Activated gamma-delta T cell treated with Interleukin-2 at 50 U/mL for 16 hours (primary cell): ENCODE measurements at places on chromosomes 11 and 22.

GRCh38 chr11:70132641-70133040 lies 54.5 kb downstream of the ANO1 start:
- DNase-seq: no peak

DNA sequence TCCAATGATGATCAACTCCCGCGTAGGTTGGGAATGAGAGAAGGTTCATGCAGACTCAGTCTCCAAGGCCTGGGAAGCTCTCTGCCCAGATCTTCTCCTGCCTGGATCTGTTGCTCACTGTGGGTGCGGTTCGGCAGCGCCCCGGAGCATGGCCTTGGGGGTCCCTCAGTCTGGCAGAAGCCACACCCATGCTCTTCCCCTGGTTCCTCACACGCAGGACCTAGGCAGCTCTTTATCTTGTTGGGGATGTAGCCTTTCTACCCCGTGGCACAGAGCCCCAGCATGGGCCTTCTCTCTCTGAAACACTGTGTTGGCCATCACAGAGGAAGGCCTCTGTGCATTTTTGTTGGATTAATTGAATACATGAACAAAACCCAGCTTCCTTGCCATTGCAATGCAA lies 1461.6 kb downstream of the BRD1 start:
- no peak for DNase-seq

GRCh38 chr11:83069441-83070043 lies 2.2 kb downstream of the RAB30 start:
- no peak for DNase-seq

DNA sequence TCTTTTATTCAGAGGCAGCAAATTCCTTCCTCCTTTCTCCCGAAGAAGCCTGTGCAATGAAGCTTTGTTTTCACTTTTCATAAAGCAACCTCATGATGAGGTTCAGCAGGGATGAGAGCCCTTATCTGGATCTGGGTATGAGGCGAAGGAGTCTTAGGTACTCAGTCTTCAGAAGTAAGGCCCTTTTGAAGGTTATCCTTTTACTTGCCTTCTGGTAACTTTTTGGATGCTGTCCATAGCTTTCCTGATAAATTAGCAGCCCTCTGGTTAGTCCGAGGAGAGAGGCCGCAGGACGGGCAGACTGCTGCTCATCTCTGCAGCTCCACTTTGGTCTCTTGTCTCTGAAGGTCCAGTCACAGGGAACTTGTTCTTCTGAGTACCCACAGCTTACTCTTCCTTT lies 1.1 kb downstream of the TRIM22 start:
- no peak for DNase-seq

- DNase-seq: no peak
These were observed 236.6 kb downstream of the GRIK4 start for GRCh38 chr11:120747850-120748814.

- no peak for DNase-seq
These were observed 36.5 kb downstream of the LRRC74B start for GRCh38 chr22:21082248-21082647.

DNA sequence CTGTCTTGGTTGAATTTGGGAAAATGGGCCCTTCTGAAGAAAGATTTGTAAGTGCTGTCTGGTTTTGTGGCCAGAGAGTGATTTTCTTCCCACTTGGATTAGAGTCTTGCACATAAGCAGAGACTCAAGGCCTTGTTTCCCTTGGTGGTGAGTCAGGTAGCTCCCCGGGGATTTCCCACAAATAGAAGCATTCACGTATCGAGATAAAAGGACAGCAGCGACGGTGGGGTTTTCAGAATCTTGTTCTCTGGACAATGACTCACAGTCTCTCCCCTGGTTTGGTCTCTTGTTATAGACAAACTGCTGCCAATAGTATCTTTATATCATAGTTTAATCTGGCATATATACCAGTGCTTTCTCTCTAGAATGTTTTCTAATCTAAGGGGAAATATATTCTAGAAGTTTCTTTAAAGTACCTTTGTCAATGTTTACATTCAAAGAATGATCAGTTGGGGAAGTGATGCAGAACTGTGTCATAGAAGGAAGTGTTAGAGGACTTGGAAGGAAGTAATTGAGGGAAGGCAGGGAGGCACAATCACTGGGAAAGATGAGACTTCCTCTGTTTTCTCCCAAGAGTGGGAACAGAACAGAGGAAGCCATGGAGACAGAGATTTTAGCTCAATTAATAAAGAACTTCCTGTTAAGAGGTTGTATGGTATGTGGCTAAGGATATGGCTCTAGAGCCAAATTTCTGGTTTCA lies 18.1 kb downstream of the POLA2 start:
- no peak for DNase-seq

DNA sequence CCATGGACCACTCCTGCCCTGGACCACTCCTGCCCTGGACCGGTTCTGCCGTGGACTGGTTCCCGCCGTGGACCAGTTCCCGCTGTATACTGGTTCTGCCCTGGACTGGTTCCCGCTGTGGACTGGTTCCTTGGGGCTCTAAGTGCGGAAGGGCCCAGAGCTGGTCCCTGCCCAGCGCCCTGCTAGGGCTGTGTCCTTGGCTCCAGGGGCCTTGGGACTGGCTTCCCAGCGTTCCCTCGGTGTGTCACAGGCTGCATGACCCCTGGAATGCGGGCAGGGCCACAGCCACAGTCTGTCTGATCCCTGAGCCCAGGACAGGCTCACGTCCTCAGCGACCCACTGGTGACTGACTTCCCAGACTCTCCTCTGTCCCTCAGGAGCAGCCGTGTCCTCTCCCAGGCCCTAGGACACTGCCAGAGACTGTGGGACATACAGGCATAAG lies 412.2 kb downstream of the TBC1D22A start:
- DNase-seq: no peak

DNA sequence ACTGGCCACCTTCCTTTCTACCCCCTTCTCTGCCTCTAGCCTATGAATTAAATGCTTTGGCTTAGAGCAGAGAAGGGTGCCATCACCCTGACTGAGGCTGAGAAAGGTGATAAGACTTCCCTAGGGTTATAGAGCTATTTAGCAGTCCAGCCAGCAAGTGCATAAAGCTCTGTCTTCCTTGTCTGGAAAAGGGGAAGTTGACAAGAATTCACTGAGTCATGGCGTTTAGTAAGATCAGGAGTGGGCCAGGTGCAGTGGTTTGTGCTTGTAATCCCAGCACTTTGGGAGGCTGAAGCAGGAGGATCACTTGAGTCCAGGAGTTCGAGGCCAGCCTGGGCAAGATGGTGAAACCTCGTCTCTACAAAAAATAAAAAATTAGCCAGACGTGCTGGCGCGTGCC lies 63.1 kb downstream of the LHFPL7 start:
- DNase-seq: no peak

DNA sequence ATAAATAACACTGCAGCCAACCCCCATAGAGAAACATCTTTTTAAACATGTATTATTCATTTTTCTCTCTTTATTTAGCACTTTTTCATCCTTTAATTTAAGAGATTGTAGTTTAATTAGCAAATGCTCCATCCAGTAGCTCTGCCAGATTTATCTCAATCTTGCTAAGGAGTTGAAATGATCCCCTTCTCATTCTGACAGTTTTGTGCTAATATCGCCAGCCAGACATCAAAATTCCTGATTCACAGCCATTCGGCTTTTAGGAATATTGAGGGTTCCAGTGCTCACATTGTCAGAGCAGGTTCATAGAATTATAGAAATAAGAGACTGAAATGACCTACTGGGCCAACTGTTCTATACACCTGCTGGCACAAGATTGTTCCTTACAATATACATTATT lies 77.8 kb downstream of the CASP12 start:
- DNase-seq: no peak
